ENCODE measurements at places on chromosomes 6 and 20.

DNA sequence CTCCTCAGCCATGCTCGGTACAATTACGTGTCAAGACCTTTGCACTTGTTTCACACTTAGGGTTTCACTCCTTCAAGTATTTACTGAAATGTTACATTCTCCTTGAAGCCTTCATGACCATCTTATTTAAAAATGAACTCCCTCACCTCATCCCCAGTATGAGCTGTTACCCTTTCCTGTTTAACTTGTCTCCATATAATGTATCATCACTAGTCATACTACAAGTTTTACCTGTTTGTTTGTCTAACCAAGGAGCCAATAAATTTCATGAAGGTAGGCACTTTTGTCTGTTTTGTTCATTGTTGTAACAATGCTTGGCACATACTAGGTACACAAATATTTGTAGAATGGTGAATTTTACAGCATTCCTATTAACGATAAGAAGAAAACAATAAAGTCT, 46.1 kb upstream of the MTRF1L start:
- no peak for DNase-seq

DNA sequence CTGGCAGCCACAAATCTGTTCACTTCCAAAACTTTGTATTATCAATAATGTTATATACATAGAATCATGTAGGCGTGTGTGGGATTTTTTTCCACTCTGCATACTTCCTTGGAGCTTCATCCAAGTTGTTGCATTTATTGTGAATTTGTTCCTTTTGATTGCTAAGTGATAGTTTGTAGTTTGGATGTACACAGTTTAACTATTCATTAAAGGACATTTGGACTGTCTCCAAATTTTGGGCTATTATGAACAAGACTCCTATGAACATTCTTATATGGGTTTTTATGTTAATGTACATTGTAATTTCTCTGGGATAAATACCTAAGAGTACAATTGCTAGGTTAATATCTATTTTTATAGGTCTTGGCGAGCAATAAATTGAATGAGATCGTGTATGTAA, 36.2 kb upstream of the GCNT2 start:
- no peak for DNase-seq

DNA sequence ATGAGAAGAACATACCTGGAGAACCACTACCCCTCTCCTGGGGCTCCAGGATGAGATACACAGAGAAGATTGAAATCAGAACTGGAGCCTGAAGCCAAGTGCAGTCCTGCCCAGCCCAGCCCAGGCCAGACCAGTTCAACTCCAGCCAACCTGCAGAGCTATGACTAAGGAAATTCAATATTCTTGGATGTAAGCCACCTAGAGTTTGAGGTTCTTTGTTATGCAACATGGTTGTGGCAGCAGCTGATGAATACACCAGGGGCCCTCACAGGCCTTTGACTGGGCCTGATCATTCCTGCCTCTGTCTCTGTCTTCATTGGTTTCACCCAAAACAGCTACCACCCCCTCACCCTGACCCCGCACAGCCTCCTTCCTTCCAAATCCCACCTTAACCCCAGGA, 167.8 kb downstream of the LRFN2 start:
- DNase-seq, result no peak

- no peak for DNase-seq
These were observed 258.8 kb downstream of the GMPR start for GRCh38 chr6:16496991-16497801.

DNA sequence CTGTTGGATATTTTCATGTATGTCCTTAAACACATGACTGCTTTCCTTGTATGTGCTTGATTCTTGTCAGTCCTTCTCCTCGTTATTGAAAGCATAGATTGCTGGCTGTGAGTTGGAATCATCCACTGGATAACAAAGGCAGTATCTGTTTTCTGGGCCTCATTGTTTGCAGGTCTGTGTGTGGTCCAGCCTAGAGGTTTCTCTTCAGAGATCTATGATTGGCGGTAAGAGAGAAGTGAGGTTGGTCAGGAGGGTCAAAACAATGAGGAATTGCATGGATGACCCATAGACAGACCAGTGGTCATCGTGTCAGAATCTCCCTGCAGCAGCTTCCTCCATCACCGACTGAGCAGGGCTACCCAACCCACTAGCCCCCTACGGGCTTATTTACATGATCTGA, 915.0 kb downstream of the KIF16B start:
- no peak for DNase-seq

GRCh38 chr6:13281686-13282085, 46.7 kb downstream of the TBC1D7 start:
- DNase-seq, result no peak

- DNase-seq, result peak; percentile 61
These were observed 22.4 kb downstream of the ZNF311 start for GRCh38 chr6:28982476-28983266.

DNA sequence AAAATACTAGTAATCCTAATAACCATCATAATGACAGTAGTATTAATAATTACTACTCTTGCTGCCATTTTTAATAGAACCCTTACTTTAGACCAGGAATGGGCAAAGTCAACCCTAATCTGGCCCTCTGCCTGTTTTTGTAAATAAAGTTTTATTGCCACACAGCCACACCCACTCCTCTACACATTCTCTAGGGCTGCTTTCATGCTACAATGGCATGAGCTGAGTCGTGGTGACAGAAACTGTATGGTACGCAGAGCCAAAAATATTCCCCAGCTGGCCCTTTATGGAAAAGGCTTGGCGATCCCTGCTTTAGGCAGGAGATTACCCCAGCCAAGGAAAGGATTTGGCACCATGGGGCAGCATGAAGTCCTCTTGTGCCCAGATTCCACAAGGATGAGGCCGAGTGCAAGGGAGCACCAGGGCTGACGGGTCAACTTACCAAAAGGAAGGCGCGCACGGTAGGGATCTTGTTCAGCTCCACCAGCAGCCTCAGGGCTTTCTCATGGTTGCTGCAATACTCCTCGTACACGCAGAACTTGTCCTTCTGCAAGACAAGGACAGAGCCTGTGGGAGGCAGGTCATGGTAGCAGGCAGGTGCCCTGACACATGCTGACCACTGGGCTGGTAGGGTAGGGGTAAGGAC, 93.6 kb downstream of the PREX1 start:
- DNase-seq, result no peak

GRCh38 chr6:119669221-119669620, 319.7 kb upstream of the MAN1A1 start:
- DNase-seq, result no peak

DNA sequence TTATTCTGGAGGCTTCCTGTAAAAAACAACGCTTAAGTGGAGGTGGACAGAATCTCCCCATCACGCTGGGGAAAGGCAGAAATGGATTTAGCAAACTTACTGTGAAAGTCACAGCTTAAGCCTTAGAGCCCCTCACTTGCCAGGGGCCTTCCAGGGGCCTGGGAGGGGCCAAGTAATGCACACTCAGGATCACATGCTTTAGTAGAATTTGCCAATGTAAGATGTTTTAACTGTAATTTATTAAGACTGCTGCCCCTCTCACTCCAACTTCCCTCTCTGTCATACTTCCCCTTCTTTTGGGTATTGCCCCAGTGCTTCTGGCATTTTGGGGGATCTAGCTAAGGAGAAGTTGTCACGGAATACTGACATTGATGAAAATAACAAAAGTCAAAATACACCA, 12.6 kb upstream of the ADA start:
- DNase-seq, result no peak

DNA sequence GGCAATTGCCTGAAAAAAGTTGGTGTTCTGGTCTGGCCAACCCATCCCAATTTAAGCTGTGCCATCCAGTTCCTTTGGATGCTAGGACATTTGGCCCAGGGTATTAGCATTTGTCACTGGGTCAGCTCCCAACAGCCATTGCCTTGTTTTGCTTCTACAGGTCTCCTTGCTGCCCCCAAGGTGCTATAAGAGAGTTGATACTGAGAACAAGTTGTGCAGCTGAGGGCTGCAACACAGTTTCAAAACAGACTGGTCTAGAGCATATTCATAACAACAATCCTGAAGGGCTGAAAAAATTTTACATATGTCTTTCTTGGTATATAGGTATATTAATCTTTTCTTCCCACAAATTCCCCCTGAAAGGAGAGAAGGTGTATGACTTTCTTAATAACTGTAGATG, 61.0 kb downstream of the LYRM4 start:
- no peak for DNase-seq

DNA sequence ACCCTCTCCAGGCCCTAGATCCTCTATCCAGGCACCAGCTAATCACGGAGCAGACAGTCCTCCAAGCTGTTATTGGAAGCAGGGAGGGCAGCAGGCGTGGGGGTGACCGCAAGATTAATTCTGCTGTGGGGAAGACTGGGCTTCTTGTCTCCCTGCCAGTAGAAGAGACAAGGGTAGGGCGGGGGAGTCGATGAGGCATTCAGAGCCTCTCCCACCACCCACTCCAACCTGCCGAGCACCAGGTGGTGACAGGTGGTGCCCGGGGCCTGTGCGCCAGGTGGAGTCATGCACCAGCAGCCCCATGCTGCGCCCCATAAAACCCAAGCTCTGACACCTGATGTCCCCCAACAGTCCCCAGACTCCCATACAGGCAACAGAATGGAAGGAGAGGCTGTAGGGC, 89.6 kb downstream of the CDH22 start:
- DNase-seq, result no peak

GRCh38 chr6:151534576-151534975, 40.8 kb downstream of the CCDC170 start:
- no peak for DNase-seq

DNA sequence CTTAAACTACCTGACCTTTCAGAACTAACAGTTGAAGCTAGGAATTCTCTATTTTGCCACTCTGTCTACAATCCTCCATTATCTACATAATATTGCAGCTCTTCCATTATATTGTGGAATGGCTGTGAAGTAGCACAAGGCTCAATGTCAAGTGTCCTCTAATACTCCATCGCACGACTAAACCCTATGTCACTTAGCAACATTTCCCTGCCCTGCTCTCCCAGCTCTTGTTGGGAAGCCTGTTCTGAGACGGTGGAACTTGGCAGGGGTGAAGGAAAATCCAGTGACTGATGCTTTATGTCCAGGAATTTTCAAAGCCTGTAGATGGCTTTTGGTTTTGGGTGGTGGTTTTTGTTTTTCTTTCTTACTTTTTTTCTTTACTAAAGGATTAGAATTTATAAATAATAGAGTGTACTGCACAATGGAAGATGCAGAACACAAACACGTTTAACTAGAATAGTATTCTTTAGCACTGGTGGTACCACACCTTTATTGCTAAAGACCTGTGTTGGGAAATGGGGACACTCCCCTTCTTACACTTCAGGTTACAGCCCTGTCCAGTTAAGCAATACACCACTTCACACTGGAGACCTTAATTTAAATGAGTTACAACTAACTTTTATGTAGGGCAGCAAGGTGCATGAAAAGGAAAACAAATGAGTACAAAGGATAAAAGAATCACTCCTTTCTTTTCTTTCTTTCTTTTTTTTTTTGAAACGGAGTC, 20.7 kb upstream of the AMD1 start:
- DNase-seq, result no peak

- no peak for DNase-seq
These were observed 217.4 kb upstream of the PLCB4 start for GRCh38 chr20:8851446-8851845.

- DNase-seq, result no peak
These were observed 1.6 kb downstream of the TFAP2C start for GRCh38 chr20:56630506-56631317.

- DNase-seq, result no peak
These were observed 35.9 kb upstream of the FAM135A start for GRCh38 chr6:70377372-70377771.

DNA sequence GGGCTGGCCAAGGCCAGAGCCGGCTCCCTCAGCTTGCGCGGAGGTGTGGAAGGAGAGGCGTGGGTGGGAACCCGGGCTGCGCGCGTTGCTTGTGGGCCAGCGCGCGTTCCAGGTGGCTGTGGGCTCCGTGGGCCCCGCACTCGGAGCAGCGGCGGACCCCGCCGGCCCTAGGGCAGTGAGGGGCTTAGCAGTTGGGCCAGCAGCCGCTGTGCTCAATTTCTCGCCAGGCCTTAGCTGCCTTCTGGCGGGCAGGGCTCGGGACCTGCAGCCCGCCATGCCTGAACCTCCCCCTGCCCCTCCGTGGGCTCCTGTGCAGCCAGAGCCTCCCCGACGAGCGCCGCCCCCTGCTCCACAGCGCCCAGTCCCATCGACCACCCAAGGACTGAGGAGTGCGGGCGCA, 108.4 kb downstream of the GMPR start:
- no peak for DNase-seq

DNA sequence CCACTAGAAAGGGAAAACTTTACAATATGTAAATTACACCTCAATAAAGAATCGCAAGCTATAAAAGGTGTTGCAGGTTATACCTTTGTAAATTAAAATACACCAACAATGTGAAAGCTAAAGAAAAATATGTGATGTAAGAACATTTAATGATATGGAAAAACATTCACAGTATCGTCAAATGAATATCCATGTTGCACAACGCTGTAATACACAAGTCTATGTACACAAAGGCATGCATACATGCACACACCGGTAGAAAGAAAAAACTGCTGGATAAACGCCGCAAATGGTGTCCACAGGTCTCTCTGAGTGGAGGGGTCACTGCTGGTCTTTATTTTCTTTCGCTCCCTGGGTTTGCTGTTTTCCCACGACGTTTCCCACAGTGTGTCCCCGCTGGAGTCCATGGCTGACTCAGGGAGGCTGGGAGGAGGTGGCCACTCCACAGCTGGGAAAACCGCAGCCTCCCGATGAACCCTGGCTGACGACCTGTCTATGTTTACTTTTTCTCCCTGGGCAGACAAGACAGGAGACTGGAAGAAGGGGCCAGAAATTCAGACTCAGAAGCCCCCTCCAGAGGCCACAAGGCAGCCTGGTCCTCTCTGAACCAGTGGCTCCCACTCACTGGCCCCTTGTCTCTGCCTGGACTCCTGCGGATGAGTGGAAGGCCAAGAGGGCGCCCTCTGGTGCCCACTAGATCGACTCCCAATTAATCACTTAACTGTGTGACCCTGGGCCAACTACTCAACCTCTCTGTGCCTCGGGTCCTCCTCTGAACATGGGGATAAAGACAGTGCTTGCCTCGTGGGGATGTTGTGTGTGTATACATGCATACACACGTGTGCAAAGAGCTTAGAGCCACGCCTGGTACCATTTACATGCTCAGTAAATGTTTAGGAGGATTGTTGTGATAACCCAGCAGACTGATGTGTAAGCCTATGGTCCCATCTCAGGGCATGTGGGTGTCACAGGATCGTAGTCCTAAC, 12.8 kb upstream of the BPI start:
- DNase-seq, result no peak

DNA sequence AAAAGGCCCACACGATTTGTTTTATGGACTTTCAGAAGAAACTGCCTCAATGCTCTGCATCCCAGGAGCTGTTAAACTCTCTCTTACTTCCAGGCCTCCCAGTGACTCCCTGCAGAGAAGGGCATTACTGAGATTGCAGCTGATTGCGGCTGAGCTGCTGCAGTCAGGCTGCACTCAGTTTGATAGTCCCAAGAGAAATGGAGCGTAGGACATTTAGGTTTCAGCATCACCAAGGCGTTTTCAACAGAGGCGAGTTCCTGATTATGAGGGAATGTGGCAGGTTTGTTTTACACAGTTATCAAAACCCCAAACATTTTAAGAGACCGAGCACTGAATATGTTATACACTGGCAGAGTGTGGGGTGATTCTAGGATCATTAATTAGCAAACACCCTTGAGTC, 145.6 kb downstream of the TBX18 start:
- DNase-seq, result no peak

Data from SHP77 (cell line).